ENCODE measurements at places on chromosomes 7 and 10.

GRCh38 chr7:13532028-13532753, 457.3 kb downstream of the ETV1 start:
- DNase-seq, result no peak

GRCh38 chr7:138982204-138982623, 1.0 kb upstream of the KIAA1549 start:
- DNase-seq, result no peak

DNA sequence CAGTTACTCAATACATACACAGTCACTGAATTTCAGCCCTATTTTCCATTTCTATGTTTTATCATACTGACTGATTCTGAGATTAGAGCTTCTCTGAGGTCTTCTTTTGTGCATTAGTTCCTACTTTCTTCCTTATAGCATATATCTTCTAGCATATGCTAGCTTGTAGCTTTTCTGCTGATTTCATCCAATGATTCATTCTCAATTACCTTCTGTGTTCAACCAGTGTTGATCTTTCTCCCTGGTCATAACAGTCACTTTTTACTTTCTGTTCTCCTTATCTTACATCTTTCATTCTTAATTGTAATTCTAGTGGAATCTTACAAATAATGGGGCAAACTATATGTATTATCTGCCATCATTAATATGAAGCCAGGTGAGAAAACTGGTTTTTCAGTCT, 159.5 kb upstream of the HGF start:
- no peak for DNase-seq

- DNase-seq, result no peak
Measured at GRCh38 chr10:62917475-62918238, 101.5 kb upstream of the EGR2 start.

GRCh38 chr7:24334627-24335026, 50.6 kb downstream of the NPY start:
- DNase-seq, result no peak

GRCh38 chr10:12826800-12827372, 174.6 kb downstream of the CCDC3 start:
- no peak for DNase-seq

DNA sequence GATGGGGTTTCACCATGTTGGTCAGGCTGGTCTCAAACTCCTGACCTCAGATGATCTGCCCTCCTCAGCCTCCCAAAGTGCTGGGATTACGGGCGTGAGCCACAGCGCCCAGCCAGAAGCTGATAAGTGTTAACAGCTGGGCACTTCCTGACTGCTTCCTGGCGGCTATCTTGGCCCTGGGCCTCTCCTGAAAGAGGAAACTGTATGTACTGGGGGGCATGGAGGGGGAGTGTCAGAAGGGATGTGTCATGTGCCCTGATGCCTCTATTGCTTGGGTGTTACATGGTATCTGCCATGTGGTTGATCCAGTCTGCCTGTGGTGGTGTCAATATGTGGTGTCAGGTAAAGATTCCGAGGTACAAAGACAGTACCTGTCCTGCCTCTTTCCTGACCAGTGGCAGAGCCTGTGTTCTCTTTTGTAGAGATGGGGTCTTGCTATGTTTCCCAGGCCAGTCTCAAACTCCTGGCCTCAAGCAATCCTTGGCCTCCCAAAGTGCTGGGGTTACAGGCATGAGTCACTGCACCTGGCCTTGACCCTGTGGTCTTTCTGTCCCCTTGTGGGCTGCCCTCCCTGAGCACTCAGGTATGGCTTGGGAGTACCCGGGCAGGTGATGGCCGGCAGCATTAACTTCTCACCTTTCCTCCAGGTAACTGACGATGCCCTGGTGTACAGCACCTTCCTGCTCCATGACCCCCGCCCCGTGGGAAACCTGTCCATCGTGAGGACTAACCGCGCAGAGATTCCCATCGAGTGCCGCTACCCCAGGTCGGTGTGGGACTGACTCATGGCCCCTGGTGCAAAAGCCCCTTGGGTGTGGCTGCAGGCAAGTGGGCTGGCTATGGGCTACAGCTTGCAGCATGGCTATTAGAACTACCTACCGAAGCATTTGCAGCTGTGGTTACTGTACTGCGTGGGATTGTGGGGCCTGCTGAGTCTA, 4.4 kb downstream of the ZP3 start:
- no peak for DNase-seq
